ENCODE measurements at places on chromosomes 2 and 18.
A peak's percentile ranks its signal among the peaks of the same experiment; 100 is the strongest.

DNA sequence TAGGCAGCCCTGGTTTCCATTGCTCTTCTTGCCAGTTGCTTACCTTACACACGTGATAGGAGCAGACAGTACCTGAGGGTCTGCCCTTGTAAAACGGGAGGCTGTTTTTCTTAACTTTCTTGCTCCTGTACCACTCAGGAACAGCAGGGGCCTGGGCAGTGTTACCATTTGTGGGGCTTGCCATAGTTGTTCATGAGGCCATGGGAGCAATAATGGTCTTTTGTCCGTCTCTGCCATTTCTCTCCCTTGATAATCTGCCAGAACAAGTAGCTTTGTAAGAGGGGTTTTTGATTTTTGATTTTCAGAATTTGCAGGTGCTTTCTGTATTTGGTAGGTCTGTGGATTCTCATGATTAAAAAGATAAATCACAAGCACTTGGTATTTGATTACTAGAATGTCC is 259.0 kb downstream of the PHLPP1 start:
- DNase-seq: no peak

- no peak for DNase-seq
These were observed 725 bp downstream of the SLC66A2 start for GRCh38 chr18:79950515-79951341.

GRCh38 chr2:232993231-232993821 is 19.7 kb downstream of the NGEF start:
- DNase-seq: no peak

DNA sequence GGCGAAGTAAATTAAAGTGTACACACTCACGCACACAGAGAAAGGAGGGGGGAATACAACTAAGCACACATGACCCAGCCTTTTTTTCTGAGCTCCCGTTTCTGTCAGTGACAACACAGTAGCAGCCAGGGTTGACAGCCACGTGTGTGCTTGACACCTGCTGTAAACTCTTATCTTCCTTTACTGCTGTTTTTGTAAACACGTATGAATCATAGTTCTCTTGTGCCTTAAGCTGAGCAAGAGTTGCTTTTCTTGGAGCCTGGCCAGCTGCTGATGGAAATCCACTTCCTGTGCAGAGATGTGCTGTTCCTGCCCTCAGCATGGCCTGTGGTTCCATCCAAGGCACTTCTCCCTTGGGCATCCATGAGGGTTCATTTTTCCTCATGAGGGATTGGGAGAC is 561.9 kb downstream of the GALR1 start:
- DNase-seq: peak; percentile 95

DNA sequence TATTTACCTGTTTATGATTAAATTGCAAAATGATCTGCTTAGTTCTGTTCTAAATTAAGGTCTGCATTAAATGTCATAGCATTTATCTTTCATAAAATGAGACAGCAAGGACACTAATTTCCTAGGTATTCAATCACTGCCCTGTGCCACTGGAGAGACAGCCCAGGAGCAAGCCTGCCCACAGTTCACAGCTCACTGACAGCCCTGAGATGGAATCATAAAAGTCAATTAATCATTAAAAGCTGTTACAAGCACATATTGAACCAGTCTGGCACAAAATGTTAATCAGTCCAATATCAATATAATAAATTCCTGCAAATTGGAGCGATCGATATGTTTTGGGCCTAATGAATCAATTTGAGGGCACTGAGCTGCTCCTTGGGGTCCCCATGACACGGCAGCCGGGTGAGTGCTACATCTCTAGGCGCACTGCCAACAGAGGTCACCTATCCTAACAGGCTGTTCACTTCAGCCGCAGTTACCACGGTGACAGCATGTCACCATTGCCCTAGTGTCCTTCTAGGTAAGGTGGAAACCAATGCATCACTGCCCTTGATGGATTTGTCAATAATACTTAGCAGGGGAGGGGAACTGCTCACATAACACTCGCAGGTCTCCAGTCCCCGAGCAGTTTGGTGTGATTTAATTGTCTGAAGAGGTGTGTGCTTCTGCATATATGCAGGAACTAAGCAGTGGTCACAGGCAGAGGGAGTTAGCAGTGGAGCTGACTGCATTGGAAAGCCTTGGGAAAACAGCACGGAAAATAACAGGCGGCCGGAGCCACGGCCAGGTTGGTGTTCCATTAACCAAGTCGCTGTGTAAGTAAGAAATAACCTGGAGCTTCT is 47.3 kb downstream of the POU3F3 start:
- peak; percentile 28 for DNase-seq

- DNase-seq: no peak
These were observed 55.4 kb downstream of the KLF7 start for GRCh38 chr2:207110310-207110709.

GRCh38 chr18:42530276-42530675 is 575.2 kb downstream of the PIK3C3 start:
- DNase-seq: peak; percentile 25

- no peak for DNase-seq
These were observed at the start of gene SP110 for GRCh38 chr2:230219419-230220331. SP110 (minus strand) TSS chr2:230219984; CDS start chr2:230216927, 3,057 bp downstream.

GRCh38 chr2:221189431-221190067 is 382.6 kb downstream of the EPHA4 start:
- no peak for DNase-seq

- no peak for DNase-seq
These were observed 134.8 kb downstream of the RAPGEF4 start for GRCh38 chr2:172870396-172870795.

GRCh38 chr2:119518401-119519056 is 5.8 kb downstream of the SCTR start:
- no peak for DNase-seq

DNA sequence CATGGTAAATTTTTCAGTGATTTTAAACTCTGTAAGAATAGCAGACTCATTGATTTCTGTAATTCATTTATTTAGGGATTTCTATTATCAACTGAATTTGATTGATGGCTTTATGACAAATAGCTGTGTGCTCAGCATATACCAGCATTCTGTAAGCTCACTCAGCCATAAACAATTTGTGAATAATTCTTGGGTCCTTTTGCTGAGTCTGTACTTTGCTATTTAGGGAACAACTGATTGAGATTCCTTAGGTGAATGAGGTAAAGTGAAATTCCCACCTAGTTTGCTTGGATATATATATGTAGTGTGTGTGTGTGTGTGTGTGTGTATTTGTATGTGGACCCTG is 76.7 kb upstream of the CAVIN2 start:
- DNase-seq: no peak

DNA sequence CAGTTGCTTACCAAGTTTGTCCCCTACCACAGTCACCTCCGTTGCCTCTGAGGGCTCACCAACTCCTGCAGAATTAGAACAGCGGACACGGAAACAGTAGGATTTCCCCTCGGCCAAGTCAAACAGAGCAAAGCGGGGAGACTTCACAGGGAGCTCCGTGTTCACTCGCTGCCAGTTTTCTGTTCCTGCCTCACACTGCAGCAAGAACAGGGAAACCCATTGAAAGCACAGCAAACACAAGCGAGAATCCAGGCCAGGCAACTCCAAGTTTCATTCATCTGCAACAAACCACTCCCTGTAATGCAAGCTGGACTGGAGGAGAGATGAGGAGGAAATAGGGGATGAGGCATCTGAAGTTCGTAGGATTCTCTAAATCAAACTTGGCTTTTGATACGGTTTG is 84.2 kb downstream of the MYOM1 start:
- DNase-seq: no peak

- no peak for DNase-seq
These were observed 33.6 kb upstream of the RPL31 start for GRCh38 chr2:100968146-100969145.

- no peak for DNase-seq
These were observed 144.6 kb upstream of the SPRED2 start for GRCh38 chr2:65576861-65577601.

DNA sequence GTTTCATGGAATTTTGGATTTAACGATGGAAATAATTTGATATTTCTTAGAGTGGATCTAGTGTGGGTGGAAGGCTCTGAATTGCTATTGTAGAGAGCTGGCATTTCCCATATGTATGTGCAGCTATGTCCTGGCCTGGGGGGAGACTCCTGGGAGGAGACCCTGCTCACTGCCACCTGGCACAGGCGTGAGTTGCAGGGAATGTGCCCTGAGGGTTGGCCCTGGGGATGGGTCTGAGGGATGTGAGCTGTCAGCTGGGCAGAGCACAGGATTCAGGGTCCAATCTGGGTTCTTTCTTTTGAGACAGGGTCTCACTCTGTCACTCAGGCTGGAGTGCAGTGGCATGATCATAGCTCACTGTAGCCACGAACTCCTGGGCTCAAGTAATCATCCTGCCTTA is 120.2 kb downstream of the CLIP4 start:
- DNase-seq: no peak

- DNase-seq: no peak
These were observed 77.3 kb upstream of the SH3BP4 start for GRCh38 chr2:234874347-234875046.

DNA sequence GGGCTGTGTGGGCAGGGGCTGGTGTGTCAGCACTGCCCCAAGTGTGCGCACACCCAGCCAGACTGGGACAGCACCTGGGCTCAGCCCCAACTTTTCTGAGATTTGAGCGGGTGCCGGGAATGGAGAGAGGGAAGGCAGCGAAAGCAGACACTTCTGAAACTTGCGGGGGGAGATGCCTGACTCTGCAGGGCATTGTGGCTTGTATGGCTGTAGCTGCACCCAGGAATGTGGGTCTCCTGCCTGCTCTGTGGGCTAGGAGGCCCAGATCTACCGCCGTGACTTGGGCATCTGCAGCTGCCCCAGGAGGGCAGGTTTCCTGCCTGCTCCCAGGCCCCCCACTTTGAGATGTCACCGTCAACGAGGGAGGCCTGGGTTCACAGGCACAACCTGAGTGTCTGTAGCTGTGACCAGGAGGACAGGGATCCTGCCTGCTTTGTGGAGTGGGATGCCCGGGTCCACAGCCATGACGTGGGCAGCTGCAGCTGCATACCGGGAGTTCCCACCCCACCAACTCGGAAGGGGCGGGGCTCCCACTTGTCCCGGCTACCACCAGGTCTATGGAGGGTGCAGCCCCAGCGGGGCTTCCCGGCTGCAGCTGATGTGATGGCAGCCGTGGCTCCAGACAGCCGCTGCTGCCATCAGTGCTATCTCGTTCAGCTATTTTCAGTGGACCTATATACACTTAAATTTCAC is 95.3 kb downstream of the DOK6 start:
- DNase-seq: no peak

- DNase-seq: no peak
These were observed 9.2 kb downstream of the ALLC start for GRCh38 chr2:3667151-3667631.

DNA sequence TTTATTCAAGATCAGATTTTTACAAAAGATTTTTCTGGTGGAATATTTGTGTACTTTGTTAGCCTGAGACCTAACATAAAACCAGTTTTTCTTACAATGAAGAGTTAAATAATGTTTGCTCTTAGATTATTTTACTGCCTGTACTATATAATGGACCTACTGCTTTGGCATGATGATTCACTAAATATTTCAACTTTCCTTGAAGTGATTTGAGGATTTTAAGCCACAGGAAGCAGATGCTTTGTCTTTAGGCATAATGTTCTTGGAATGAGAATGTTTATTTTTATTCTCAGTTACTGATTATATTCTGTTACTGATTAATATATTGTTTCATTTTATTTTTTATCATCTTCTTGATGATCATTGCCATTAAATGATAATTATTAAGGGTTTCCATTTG is 175.3 kb upstream of the LRP1B start:
- no peak for DNase-seq

DNA sequence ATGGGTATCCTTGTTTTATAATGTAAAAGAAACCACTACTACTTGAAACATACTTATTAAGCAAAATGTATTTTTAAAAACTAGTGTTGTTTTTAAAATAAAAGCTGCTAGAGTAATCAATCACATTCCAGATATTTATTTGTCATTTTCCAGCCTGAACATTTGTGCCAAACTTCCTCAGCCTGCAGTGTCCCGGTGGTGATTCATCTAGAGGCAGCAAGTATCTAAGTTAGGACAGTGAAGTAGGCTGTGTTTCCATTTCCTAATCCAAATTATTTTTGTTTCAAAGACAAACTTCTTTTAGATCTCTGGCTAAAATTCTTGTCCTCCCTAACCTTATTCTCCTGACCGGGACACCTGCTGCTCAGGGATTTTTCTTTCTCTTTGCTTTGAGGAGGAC is 12.8 kb upstream of the GCG start:
- DNase-seq: no peak

GRCh38 chr18:79193826-79194225 is 124.6 kb downstream of the ATP9B start:
- no peak for DNase-seq

DNA sequence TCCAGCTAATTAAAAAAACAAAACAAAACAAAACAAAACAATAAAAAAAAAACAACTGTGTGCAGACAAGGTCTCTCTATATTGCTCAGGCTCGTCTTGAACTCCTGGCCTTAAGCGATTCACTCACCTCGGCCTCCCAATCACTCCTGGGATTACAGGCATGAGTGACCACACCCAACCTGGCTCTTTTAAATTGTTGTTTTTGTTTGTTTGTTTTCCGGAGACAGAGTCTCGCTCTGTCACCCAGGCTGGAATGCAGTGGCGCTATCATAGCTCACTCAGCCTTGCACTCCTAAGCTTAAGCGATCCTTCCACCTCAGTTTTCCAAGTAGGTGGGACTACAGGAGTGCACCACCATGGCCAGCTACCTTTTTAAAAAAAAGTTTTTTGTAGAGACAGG is 201.6 kb downstream of the EN1 start:
- DNase-seq: no peak

DNA sequence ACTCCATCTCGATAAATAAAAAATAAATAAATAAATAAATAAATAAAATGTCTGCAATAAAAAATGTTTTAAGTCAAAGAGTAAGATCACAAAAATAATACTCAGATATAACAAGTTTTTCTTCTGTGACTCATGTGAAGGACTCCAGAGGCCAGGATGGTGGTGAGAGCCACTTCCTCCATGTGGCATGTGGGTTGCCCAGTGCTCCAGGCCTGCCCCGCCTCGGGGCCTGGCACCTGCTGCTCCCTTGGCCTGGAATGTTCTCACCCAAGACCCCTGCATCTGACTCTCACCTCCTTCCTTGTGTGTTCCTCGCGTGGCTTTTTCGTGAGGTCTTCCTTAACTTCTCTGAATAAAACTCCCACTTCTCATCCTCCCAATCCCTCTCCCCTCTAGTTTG is 77.4 kb upstream of the LDLRAD4 start:
- no peak for DNase-seq

DNA sequence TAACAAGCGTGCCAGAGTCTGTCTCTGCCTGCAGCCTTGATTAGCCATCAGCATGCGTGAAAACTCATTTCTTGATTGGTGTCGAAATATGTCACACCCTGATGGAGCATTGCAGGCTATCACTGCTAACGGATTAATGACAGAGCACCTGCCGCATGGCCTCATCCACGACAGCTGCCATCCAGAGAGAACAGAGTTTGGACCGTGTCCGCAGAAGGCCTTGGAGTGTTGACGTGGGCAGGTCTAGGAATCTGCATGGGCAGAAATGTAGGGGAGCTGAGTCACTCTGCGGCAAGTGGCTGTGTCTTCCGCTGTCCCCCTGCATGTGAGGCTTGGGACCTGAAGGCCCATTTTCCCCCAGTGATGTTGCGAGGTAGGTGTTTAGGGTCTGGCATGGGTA is 43.0 kb downstream of the KLHL29 start:
- no peak for DNase-seq

- DNase-seq: no peak
These were observed 18.6 kb upstream of the SKA1 start for GRCh38 chr18:50356036-50356945.

Data from COR-L47 (cell line).